ENCODE measurements at places on chromosomes 16 and 17. TPM values are rescaled to one million over a fixed set of nuclear protein-coding genes. Genes with fewer than 3 reads are reported as not detected.

Gene ENPP7
- total RNA-seq: not detected

Gene HOXB6
- not detected for total RNA-seq

Gene RAPGEFL1
- total RNA-seq: 23.8 TPM

Gene GPRC5C
- 9.9 TPM for total RNA-seq

Gene EFCAB3
- total RNA-seq: not detected

Gene TBC1D3B
- 0.69 TPM for total RNA-seq

Gene USH1G
- total RNA-seq: 0.46 TPM

Gene PRSS33
- total RNA-seq: not detected

Gene RAB26
- total RNA-seq: 8.1 TPM

Gene TP53TG3F
- total RNA-seq: not detected

Gene SEPHS2
- total RNA-seq: 13.8 TPM

Gene PGAP6
- 32.3 TPM for total RNA-seq

Gene COG1
- 21.9 TPM for total RNA-seq

Gene CBX2
- total RNA-seq: 9.9 TPM

Gene ABCC11
- 0.46 TPM for total RNA-seq

Gene RPGRIP1L
- total RNA-seq: 35.5 TPM

Gene FAM117A
- 3.0 TPM for total RNA-seq

Gene HOXB5
- not detected for total RNA-seq

Gene MPDU1
- 44.1 TPM for total RNA-seq

Gene RPAIN
- total RNA-seq: 62.3 TPM

Gene KLHL11
- total RNA-seq: 76.6 TPM

Gene CES1
- total RNA-seq: 1.2 TPM

Gene ZG16B
- 0.23 TPM for total RNA-seq

Gene SALL1
- total RNA-seq: 8.1 TPM

Gene CCL4L2
- total RNA-seq: 0.46 TPM

Gene AGRP
- total RNA-seq: not detected

Gene GNAO1
- total RNA-seq: 155 TPM

Gene CD300A
- total RNA-seq: 6.2 TPM

Gene KRT32
- not detected for total RNA-seq

Gene WNK4
- 0.69 TPM for total RNA-seq

Gene TTC19
- total RNA-seq: 59.3 TPM

Gene ABCC12
- total RNA-seq: 0.46 TPM

Gene KCNJ18
- not detected for total RNA-seq

Gene HP
- total RNA-seq: 0.23 TPM

Gene MYH8
- under 0.01 TPM for total RNA-seq

Gene KRT24
- total RNA-seq: not detected

Gene HES7
- 0.46 TPM for total RNA-seq

Gene NUDT7
- total RNA-seq: 3.7 TPM

Gene PTGES3L
- total RNA-seq: 3.7 TPM

Gene RBFOX1
- 68.7 TPM for total RNA-seq

Gene IGF2BP1
- total RNA-seq: 2.8 TPM

Gene CEP295NL
- total RNA-seq: 1.4 TPM

Gene CHD9NB
- 2.8 TPM for total RNA-seq

Gene FOXN1
- not detected for total RNA-seq

Gene TMEM114
- not detected for total RNA-seq

Gene EVPLL
- total RNA-seq: 0.69 TPM

Gene PRSS21
- not detected for total RNA-seq
